ENCODE measurements at places on chromosomes 2 and 18.

DNA sequence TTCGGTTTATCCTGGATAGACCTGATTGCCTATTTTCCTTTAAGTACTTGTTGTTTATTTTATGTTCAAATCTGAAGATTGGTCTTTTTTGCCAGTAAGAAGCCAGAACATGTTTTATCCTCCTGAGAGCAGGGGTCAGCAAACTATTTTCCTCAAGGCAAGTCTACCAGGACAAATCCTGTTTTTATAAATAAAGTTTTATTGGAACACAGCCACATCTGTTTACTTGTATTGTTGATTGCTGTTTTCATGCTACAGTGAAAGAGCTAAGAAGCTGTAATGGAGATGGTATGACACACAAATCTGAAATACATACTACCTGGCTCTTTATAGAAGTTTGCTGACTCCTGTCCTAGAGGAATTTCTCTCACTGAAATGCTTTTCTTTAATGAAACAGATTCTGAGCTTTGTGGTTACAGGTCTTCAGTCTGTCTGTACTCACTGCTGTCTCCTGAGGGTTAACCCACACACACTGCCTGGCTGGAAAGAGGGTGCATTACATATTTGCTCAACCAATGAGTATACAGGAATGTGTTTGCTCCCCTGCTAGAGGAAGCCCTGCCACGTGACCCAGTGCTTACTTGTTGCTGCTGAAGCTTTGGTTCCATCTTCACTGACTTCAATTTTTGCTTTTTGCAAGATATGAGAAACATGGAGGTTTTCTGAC, 22.6 kb downstream of the MRPL44 start:
- no peak for DNase-seq

- peak; percentile 23 for DNase-seq
Measured at GRCh38 chr2:23532391-23533337, 147.7 kb downstream of the KLHL29 start.

DNA sequence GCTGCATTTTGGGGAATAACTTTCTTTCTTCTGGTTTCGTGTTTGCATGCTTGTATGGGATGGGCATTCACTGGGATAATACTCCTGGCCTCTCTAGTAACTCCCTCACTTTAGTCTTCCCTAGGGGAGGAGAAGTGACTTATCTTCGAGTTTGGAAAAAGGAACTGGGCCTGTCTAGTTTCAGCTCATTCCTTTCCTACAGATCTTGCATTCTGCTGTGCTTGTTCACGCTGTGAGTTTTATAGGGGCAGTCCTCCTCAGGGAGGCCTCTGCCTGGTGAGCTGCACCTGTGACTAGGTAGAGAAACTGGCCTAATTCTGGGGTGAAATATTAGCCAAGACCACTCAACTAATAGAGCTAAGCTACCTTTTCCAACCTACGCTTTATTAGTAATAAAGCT, 50.9 kb downstream of the PHLPP1 start:
- DNase-seq = no peak

- no peak for DNase-seq
Measured at GRCh38 chr2:241635756-241636155, 1.2 kb downstream of the THAP4 start.

GRCh38 chr2:100814453-100814852, 5.5 kb upstream of the NPAS2 start:
- no peak for DNase-seq

GRCh38 chr2:1707771-1708418, 36.4 kb downstream of the PXDN start:
- no peak for DNase-seq

DNA sequence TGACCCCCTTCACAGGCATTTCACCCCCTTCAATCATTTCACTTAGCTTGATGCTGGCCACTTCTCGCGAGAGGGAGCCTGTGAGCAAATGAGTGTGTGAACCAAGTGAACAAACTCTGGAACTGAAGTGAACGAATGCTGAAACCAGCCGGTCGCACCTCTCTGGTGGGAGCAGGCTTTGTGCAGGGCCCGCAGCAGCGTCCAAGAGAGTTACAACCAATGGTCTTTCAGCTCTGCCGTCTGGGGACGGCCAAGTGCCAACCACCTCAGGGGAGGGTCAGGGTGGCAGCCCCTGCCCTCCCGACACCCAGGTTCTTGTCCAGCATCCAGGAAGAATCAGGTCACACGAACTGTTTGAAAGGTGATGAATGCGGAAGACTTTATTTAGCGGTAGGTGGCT, 764.0 kb downstream of the SUCLG1 start:
- DNase-seq = no peak

DNA sequence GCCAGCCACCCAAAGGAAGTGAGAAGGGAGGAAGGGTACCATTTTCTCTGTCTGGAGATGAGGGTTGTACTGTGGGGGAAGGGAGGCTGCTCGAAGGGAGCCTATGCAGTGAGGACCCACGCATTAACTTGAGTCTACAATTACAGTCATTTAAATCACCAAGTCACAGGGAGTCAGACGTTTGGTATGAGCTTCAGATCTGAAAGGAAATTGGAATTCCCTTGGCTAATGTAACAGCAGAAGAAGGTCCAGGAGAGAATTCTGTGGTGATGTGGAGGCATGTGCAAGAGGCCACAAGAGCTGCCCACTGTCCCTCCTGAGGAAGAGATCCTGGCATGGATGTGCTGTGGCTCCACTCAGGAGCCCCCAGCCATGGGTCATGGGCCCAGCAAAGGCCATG, 22.5 kb downstream of the DAPL1 start:
- DNase-seq = no peak

GRCh38 chr2:200221055-200221955, 85.2 kb upstream of the SPATS2L start:
- no peak for DNase-seq

DNA sequence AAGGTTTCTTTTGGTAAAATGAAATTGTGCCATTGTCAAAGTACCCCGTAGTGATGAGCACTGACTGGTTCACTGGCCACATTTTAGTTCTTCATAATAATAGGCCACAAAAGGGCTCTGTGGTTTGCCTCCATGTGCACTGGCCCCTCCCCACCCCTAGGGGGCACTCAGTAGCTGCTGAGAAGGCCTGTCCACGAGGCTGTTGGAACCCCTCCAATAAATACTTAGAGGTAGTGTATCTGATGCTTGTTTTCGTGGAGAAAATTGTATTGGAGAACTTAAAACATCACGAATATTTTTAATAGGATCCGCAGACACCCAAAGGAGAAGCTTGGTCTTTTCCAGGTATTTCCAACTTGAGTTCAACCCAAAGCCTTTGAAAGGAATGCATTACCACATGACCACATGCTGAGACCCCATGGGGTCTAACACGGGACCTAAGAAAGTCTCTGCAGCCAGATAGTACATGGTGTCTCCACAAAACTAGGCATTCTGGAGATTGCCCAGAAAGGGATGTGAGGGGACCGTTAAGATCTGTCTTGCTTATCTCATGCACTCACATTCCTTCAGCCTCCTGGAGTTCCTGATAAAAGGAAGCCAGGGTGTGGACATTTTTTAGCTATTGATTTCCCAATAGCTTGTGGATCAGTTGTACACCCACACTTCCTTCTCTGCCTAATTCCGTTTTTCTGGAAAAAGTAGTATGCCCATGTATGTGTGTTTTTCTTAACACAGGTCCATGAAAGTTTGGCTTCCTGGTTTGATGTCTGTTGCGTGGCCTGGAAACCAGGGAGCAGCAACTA, 28.5 kb upstream of the NOSTRIN start:
- peak; percentile 30 for DNase-seq

DNA sequence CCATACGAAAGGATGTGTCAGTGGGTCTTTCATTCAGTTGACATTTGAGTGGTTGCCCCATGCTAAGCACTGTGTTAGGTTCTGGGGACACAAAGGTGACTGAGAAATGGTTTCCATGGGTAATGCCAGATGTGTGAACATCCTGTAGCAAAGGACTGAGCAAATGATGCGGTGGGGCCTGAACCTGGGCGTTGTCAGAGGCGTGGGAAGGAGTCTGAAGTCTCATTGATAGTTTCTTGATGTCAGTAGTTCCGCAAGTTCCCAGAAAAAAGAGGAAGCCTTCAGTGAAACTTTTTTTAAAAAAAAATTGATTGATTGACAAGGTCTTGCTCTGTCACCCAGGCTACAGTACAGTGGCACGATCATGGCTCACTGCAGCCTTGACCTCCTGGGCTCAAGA, 56.9 kb downstream of the LIMS1 start:
- no peak for DNase-seq

GRCh38 chr2:222566229-222566628, 89.7 kb downstream of the FARSB start:
- DNase-seq = no peak

- DNase-seq = peak; percentile 5
Measured at GRCh38 chr18:70931942-70932814, 643.3 kb downstream of the SOCS6 start.

DNA sequence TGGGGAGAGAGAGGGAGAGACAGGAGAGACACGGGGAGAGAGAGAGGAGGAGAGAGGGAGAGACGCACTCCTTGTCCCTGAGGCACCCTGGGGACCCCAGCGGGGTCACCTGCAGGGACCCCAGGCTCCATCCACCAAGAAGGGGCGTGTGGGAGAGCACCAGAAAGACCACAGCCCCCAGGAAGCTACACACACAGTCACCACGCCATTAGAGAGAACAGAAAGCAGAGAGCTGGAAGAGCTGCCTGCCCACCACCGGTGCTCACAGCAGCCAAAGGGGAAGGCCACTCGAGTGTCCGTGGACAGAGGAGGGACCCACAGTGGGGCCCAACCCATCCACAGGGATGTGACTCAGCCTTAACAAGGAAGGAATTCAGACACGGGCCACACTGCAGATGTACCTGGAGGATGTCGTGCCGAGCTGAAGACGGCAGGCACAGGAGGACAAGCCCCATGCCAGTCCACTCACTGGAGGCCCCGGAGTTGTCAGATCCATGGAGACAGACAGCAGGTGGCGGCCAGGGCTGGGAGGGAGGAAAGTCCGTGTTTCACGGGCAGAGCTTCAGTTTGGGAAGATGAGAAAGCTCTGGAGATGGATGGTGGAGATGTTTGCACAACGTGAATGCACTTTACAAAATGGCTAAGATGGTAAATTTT, 11.5 kb upstream of the NFATC1 start:
- no peak for DNase-seq

- DNase-seq = no peak
Measured at GRCh38 chr18:24326211-24326610, 71.4 kb downstream of the OSBPL1A start.

GRCh38 chr2:67054728-67055127, 342.4 kb upstream of the ETAA1 start:
- DNase-seq = no peak

GRCh38 chr2:11582862-11583752, 49.3 kb downstream of the GREB1 start:
- DNase-seq = peak; percentile 50

DNA sequence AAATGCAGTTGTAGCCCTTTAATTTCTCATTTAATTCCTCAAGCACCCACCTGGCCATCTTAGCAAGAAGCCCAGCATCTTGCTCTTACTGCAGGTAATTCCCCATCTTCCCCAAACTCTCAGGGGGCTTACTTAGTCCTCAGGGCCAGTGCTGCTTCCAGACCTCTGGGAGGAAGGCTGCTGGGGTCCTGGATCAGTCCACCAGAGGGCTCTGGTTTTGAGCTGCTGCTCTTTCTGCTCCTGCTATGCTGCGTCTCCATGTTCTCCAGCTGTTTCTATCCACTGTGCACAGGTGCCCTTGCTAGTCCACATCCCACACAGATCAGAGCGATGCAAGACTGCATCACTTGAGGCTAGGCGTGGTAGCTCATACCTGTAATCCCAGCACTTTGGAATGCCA, 34.5 kb upstream of the TMEM87B start:
- no peak for DNase-seq

DNA sequence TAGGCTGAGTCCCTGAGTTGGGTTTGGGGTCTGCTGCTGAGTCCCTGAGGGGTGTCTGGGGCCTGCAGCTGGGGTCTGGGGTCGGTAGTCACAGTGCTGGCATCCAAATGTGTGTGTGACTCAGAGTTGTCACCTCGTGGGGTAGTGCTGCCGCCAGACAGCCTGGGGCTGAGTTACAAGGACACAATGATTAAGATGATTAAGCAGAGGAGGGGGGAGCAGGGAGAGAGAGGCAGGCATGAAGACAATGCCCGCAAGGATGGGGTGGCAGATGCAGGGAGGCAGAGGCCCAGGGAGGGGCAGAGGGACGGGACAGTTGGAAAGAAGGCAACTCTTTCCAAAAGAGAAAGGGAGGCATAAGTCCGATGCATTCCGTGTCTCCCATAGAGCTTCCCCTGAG, 120.2 kb downstream of the CELF4 start:
- no peak for DNase-seq

DNA sequence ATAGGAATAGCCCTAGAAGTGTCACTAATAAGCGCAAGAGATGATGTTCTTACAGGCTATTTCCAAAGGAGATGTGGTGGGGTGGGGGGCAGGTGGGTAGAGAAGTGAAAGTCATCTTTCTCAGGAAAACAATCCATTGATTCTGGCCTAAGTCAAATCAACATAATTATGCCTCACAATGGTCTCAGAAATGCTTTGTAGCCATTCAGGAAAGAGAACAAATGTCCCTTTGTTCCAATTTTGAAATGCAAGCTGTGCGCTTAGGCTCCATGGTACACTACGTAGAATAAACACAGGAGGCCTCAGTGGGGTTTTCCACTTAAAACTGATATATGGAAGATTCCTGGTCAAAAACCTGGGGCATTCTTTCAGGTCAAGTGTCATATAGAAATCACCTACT, 529.9 kb upstream of the KLHL29 start:
- no peak for DNase-seq

DNA sequence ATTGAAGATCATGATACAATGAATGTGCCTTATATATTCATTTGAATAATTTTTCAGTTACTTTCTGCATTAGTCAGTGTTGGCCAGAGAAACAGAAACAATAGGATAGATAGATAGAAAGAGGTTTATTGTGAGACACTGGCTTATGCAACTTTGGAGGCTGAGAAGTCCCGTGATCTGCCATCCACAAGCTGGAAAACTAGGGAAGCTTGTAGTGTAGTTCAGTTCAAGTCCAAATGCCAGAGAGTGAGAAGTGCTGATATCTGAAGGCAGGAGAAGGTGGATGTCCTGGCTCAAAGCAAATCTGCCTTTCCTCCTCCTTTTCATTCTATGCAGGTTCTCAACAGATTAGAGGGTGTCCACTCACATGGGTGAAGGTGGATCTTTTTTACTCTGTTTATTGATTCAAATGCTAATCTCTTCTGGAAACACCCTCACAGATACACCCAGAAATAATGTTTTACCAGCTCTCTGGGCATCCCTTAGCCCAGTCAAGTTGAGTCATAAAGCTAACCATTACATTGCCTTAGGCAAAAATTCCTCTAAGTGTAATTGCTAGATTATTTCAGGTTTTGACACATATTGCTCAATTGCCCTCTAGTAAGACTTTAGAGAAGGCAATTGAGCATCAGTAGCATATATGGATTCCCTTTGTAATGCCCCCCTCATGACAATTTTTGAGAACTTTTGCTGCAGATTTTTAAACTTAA, 341.4 kb downstream of the LPIN1 start:
- no peak for DNase-seq
